IMR-90 (cell line): ENCODE measurements at places on chromosomes 7 and 10.

DNA sequence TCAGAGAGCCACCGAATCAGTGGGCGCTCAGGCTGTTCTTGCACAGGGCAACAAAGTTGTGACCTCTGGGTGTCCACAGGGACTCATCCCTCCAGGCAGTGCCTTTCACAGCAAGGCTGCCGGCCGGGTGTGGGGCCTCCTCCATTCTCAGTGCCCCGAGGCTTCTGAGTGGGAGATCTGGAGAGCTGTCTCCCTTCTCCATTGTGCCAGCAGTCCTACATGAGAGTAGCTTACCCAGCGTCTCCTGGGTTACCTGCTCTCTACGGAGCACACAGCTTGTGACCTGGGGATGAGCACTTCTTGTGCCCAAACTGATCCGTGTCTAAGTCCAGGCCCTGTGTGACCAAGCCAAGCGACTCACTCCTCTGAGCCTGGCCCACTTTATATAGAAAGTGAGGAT, 240.9 kb upstream of the GRB10 start:
- DNase-seq = no peak

DNA sequence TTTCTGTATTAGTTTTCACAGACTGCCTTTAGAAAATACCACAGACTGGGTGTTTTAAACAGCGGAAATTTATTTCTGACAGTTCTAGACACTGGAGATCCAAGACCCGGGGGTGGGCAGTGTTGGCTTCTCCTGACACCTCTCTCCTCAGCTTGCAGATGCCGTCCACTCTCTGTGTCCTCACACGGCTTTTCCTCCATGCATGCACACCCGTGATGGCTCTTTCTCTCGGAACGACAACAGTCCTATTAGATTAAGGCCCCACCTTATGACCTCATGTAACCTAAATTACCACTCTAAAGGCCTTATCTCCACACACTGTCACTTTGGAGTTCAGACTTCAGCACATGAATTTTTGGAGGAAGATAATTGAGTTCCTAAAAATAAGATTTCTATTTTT, 142.9 kb upstream of the VWC2 start:
- DNase-seq = no peak

GRCh38 chr10:100138921-100139496, 46.8 kb downstream of the ERLIN1 start:
- no peak for DNase-seq

DNA sequence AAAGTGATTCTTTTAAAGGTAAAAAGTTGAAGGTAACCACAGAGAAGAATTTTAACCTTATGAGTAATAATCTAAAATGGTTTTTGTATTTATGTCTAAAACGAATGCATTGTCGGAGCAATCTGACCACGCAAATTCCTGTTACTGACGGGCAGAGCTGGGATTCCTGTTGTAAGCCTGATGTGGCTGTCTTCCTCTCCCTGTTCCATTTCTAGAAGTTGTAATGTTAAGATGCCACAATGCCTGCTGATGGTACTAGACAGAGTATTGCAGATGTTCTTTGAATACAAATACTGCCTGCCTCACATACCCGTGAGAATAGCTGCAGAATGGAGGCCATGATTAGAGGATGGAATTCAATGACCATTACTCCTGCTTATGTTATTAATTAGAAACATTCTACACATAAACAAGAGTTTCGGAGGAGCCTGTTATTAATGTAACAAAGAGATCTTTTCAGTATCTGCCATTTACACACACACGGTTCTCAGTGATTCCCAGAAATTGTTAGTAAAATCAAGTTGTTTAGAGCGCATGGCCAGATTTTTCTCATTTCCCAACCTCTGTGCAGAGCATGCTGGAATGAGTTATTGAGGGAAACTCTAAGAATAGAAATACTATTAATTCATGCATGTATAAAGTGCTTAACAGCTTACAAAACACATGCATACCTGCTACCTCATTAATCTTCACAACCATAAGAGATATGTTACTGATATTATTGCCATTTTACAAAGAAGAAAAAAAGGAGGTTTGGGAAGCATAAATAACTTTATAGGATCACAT, 196.8 kb downstream of the PTN start:
- peak; percentile 94 for DNase-seq

DNA sequence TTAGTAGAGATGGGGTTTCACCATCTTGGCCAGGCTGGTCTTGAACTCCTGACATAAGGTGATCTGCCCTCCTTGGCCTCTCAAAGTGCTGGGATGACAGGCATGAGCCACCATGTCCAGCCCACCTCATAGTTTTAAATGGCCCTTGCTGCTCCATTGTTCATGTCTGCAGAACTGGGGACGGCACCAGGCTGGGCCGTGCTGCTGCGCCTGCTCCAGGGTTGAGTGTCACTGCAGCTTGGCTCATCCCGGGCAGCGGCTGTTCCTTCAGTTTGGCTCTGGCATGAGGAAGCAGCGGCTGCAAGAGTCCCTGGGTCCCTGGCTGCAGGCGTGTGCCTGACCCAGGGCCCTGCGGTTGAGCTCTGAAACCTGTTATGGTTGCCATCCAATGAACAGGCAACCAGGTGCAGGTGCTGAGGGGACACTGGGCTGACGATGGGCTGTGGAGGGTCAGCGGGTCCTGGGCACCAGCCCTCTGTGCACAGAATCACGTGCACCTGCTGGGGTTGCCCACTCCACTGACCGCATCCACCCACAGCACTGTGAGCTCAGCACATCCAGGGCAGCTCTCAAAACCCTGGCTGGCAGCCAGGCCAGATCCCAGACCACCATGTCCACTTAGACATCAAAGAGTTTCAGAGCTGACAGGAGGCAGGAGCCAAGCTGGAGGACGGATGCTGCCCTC, 70.2 kb upstream of the PPP2R2D start:
- DNase-seq = no peak

GRCh38 chr10:29702273-29703164, 67.7 kb upstream of the SVIL start:
- DNase-seq = peak; percentile 23

DNA sequence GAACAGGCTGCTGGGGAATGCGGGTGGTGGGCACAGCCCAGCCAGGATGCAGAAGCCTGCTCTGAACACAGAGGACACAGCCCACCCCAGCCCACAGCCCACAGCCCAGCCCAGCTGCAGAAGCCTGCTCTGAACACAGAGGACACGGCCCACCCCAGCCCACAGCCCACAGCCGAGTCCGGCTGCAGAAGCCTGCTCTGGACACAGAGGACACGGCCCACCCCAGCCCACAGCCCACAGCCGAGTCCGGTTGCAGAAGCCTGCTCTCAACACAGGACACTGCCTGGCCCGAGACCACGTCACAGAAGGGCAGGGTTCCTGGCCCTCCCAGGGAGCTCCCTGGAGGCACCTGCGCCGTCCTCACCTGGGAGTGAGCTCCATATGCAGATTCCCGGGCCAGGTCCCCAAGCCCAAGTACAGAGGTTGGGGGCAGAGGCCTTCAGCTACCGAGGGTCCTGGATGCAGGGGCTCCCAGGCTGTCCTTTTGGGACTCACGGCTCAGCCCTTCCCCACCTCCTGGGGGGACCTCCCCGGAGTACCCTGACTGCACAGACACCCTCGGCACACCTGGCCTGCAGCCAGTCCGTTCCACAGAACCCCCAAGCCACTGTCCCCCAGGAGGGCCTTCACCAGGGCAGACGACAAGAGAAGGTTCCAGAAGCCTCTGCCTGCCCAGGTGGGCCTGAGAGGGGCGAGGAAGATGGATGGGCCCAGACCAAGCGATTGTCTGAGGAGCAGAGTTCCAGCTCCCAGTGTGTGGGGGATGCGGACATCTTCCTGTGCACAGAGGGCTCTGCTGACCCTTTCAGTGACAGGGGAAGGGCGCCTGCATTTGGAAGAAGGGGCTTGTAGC, 23.7 kb upstream of the FOXL3 start:
- no peak for DNase-seq

DNA sequence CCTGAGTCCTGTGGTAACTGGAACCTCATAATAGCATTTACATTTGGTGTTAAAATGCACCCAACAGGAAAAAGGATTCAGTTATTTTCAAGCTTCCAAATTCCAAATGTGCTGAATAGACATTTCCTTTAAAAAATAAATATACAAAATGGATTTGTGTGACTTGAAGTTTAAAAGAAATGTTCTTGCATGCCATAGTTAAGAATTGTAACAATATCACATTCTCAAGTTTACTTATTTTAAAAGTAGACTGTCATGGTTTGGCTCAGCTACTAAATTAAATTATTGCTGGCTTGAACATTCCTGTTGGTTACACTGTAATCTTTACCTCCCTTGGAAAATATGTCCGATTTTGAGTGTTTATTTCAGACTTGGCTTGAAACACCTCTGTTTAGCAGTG, 31.5 kb downstream of the BICC1 start:
- DNase-seq = no peak

DNA sequence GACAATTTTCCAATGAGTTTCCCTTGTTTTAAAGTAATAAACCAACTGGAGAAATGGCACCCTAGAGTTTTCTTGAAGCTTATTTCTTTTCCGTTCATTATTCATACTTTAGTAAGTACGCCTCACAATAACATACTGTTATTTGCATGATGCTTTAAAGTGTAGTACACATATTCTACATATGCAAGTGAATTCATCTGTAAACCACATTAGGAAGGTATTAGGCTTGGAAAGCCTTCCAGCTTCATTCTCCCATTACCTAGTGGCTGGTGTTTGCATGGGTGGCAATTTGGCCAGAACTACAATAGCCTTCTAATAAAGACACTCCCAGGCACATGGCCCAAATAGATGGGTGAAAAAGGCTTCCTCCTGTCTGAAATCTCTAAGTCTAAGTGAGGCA, 45.5 kb upstream of the KIAA1217 start:
- DNase-seq = no peak
